Choroid plexus epithelial cell (primary cell): ENCODE measurements at places on chromosomes 12 and 14.

- no peak for DNase-seq
Measured at GRCh38 chr12:4252601-4253000, 21.0 kb upstream of the CCND2 start.

GRCh38 chr14:36367985-36368774 lies 47.7 kb upstream of the MBIP start:
- no peak for DNase-seq

DNA sequence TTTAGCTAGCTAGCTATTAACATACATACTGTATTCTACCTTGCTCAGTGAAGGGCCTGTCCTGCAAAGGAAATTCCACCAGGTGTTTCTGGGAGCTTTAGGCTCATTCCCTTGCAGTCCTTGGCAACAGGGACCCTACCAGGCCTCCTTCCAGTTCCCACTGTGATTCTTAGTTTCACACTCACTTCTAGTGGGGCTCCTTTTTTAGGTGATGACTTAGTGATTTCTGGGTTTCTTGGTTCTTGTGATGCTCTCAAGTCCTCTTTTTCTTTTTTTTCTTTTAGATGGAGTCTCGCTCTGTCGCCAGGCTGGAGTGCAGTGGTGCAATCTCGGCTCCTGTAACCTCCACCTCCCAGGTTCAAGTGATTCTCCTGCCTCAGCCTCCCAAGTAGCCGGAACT lies 10.4 kb upstream of the STRN3 start:
- DNase-seq = no peak

GRCh38 chr12:43516045-43516444 lies 36.0 kb downstream of the ADAMTS20 start:
- no peak for DNase-seq

DNA sequence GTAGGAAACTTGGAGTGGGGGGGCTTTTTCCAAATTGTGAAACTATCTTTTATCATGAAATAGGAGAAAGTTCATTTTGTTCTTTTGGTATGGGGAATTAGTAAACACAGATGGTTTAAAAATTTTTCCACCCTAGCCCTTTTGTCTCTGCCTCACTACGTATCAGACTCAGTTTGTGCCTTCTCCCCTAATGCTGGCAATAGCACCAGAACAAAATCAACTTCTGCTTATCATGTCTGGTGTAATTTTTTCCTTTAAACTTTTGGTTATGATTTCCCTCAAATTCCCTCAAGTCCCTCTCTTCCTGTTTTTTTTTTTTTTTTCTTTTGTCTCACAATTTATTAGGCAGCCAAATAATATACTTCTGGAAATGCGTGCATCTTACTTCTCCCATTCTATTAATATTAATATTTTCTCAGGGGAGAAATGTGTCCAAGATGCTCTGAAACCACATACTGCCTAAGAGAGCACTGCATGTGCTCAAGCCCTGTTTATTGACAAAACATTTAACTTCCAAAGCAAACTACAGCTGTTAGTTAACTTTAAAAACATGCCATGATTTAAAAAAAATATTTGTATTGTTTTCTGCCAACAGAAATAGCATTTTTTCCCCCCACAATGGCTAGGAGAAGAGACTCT lies 35.4 kb downstream of the TESPA1 start:
- DNase-seq = no peak

DNA sequence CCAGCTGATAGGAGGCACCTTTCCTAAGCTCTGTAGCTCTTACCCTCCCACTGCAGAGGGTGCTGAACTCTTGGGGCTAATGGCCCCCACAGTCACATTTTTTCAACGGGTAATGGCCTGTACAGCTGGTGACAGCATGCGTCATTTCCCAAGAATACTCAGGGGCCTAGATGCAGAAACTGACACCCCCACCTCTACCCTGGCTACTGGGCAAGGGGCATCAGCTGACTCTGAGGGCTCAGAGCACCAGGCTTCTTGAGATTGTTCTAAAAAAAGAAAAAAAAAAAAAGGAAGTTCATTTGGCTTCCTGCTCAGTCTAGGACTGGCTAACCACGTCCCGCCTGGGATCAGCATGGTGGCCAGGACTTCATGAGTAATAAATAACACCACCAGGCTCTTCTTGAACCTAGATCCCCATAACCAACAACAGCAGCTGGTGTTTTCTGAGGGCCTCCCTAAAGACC lies 35.2 kb downstream of the ZFP36L1 start:
- peak; percentile 33 for DNase-seq

DNA sequence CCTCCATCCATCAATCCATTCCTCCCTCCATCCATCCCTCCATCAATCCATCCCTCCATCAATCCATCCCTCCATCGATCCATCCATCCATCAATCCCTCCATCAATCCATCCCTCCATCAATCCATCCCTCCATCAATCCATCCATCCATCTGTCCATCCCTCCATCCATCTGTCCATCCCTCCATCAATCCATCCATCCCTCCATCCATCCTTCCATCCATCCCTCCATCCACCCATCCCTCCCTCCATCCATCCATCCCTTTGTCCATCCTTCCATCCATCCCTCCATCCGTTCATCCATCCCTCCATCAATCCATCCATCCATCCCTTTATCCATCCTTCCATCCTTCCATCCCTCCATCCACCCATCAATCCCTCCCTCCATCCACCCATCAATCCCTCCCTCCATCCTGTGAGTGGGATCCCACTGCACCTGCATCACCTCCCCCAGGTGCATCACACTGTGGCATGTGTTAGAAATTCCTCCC lies 338.1 kb upstream of the SFSWAP start:
- no peak for DNase-seq

DNA sequence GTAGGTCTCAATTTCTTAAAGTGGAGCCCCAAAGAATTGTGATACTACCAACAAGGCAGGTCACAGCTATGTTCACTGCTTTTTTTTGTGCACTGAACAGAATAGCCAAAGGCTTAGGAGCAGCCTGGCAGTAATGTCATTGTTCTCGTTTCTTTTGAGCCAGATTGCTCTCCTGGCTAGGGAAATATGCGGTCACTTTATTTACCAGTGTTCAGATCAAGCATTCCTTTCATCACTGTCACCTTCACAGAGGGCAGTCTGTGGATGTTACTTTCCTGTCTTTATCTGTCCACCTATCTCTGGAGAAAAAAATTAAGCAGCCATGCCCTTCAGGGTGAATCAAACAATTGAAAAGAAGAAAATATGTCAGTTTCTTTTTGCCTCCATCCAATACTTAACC lies 159.6 kb downstream of the BTG1 start:
- no peak for DNase-seq

GRCh38 chr12:3311491-3312103 lies 179.4 kb upstream of the PRMT8 start:
- no peak for DNase-seq

- DNase-seq = no peak
Measured at GRCh38 chr14:40365305-40365704, 933.1 kb upstream of the FBXO33 start.

DNA sequence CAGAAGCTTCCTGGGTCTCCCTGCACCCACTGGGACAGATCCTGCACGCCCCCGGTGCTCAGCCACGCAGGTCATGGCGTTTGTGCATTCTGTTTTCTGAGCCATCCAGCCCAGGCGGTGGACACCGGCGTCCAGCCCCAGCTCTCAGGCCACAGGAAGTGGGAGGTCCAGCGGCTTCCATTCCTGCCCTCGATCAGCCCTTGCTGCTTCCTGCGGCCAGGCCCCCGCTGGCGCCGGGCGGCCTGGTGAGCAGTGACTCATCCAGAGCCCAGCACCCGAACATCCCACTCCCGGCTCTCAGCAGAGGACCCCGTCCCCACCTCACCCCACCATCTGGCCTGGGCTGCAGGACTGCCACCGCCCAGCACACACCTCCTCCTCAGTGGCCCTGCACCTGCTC lies 18.0 kb upstream of the NUDT14 start:
- DNase-seq = peak; percentile 84

- no peak for DNase-seq
Measured at GRCh38 chr12:117091758-117092510, 7.3 kb downstream of the TESC start.

GRCh38 chr14:89134640-89135039 lies 282.4 kb downstream of the FOXN3 start:
- no peak for DNase-seq

- peak; percentile 36 for DNase-seq
Measured at GRCh38 chr12:55659486-55660385, 23.0 kb downstream of the OR10P1 start.

- DNase-seq = peak; percentile 94
Measured at GRCh38 chr12:19382111-19382526, 57.2 kb upstream of the AEBP2 start.

DNA sequence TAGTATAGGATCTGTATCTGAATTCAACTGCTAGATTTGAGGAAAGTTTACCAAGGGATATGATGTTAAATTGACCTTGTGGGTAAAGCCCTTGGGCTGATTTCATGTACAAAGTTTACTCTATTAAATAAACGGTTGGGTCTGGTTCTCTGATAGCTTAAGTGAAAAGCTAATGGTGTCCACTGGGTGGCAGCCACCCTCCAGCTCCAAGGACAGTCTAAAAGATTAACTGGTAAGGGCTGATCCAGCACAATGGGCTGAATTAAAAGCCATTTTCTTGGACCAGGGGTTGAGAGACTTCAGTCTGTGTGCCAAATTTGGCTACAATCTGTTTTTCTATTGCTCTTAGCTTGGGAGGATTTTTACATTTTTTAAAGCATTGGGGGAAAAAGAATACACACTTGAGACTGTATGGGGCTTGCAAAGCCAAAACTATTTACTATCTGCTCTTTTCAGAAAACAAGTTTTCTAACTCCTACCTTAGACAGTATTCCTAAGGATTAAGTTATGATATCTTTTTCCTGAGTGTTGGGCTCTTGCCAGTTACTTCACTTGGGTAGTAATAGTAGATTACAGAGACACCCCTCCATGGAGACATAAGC lies 116.5 kb downstream of the GPHN start:
- peak; percentile 85 for DNase-seq

DNA sequence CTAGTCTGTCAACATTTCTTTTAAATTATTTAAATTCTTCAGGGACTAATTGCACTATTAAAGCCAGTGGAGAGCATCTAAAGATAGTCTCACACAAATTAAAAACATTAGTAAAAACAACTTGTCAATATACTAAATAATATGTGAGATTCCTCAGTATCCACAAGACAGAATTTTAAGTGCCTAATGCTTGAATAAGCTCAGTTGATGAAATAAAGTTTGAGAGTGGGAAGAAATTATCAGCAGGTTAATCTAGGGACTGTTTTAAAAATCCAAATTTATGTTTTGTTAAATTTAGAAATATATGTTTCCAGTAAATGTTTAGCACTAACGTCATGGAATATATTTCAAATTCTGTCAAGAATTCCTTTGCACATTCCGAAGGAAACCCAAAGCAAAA lies 105.2 kb downstream of the SLC41A2 start:
- DNase-seq = no peak

- no peak for DNase-seq
Measured at GRCh38 chr12:41424651-41425050, 236.5 kb downstream of the PDZRN4 start.
